ENCODE measurements at places on chromosomes 7 and 10.

- no peak for DNase-seq
Measured at GRCh38 chr10:34169131-34169530, 646.0 kb downstream of the PARD3 start.

GRCh38 chr10:49656845-49657493 lies 22.5 kb upstream of the C10orf53 start:
- DNase-seq, result no peak

- no peak for DNase-seq
Measured at GRCh38 chr7:41383596-41383995, 319.3 kb downstream of the INHBA start.

DNA sequence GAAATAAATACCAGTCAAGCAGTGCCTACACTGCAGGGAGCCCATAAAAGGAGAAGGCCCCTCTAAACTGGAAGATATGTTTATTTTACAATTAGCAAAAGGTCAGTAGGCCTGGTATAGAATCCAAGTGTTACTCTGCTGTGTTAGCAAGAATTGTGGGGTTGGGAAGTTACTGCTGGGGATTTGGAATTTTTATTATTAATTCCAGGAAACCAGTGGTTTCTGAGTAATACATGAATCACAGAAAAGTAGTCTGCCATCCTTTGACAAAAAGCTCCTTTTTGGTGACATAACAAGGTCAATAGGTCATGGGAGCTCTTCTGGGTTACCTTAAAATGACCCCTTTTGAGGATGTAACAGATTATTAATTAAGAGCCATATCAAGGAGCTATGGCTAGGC lies 67.4 kb downstream of the ZNF92 start:
- DNase-seq, result no peak

GRCh38 chr10:63585041-63585440 lies 63.8 kb downstream of the REEP3 start:
- DNase-seq, result no peak

- DNase-seq, result no peak
Measured at GRCh38 chr7:127419196-127419595, 26.7 kb upstream of the ZNF800 start.

DNA sequence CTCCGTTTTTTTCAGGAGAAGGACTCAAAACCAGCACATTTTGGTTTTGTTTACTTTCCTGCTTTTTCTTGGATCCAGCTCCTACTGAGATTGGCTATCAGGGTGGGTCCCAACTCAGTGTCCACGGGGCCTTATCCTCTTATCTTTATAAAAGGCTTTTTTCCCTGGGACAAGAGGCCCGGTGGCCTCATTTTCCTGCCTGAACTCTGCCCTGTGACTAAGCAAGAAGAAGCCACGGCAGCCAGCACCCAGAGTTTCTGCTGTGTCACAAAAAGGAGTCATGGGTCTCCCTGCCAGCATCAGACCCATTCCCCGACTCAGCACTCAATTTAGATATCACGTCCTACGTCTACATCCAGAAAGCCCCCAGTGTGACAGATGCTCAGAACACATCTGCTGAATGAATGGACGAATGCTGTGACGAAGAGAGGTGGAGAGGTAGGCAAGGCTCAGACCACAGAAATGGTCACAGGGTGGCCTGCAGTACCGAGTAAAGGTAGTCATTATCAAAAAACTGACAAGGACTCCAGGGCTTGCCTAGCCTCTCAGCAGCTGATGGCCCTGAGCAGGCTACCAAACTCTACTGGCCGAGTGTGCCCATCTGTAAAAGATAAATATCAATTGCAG lies 16.7 kb downstream of the DLG5 start:
- DNase-seq, result no peak

DNA sequence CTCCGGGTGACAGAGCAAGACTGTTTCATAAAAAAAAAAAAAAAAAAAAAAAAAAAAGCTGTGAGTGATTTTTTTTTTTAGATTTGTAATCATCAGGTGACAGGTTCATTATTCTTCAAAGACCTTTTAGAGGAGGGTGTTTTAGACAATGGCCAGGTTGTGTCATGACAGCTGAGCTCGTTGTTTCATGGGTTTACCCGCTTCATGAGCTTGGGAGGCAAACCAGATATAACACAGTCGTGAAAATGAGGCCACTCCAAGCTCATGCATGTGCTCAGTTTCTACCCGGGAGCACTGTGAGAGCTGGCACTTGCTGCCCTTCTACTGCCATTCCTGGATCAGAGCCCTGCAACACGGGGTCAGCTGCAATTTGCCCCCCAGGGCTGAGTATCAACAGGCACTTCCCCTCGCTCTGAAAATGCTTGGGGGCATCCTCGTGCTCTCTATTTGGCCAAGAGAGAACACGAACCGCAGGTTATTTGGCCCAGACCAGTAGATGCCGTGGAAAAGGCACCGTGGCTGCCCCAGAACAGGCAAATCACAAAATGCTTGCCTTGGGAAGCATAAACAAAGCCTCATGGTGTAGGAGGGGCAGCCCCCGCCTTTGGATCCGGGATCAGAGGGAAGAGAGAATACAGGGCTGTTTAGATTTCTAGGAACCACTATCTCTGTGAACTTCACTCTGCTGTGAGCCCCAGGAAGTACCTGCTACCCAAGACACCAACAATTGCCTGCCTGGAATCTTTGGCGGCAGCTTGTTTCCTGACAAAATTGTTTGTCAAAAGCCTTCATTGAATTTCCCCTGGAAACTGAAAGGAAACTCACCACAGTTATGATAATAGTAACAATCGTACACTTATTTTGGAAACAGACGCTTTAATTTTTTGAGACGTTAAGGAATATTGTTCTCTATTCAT lies 371.0 kb downstream of the FRMD4A start:
- DNase-seq, result no peak

DNA sequence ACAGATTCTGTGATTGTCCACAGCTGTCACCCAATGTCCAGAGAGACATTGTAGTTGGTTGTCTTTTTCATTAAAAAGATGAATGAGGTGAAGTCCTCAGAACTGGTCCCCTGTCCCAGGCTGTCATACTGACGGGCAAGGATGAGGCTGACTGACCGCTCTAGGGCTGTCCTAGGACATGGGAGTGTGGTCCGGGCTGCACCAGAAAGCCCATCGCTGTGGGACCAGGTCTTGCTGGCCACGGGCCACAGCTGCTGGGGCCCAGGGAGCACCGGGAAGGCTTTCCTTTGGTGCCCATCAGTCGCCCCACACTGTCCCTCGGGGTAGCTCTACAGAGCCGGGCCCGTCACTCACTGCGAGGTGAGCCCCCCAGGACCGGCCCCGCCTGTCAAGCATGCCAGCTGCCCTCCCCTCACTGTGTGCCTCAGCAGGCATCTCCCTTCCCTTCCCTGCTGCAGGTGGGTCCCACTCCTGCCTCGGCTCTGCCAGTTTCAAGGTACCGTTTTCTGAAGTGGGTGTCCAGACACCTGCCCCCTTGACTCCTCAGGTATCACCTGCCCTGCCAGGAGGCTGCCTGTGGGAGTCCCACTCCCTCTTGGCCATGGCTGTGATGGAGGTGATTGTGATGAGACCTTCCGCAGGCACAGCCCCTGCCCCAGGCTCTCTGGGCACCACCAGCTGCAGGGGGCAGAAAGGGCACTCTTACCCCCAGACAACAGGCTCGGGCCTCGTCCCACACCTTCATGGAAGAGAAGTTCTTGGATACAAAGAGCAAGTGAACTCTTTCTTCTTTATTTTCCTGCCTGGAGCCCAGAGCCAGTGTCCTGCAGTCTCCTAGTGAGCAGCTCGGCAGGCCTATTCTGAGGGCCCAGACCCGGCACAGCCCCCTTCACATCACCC lies 21.7 kb downstream of the LRRC27 start:
- no peak for DNase-seq

GRCh38 chr10:97003804-97004201 lies 171.7 kb downstream of the LCOR start:
- DNase-seq, result no peak

DNA sequence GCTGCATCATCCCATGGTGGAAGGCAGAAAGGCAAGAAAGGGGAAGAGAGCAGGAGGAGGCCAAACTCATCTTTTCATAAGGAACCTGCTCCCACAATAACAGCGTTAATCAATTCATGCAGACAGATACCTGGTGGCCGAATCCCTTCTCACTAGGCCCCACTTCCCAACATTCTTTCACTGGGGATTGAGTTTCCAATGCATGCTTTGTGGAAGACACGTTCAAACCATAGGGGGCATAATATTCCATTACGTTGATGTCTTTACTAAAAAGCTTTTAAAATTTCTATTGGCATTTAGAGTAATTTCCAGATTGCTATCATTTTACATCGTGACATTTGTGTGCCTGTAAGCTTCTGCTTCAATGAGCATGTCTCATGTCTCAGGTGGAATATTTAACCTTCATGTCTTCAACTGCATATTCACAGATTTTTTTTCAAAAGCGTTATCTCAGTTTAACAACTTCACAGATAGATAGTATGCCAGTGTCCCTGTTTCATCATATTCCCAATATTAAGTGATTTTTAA lies 88.5 kb downstream of the LHFPL3 start:
- DNase-seq, result no peak

GRCh38 chr10:5043716-5044115 lies 40.1 kb upstream of the AKR1C2 start:
- no peak for DNase-seq

Data from HuH-7.5 (cell line).